ENCODE measurements at places on chromosomes 4 and X. TPM values are rescaled to one million over a fixed set of nuclear protein-coding genes. Genes with fewer than 3 reads are reported as not detected.
A peak's percentile ranks its signal among the peaks of the same experiment; 100 is the strongest.

GRCh38 chrX:74297766-74298165 lies 6.2 kb upstream of the ZCCHC13 start:
- no peak for DNase-seq

DNA sequence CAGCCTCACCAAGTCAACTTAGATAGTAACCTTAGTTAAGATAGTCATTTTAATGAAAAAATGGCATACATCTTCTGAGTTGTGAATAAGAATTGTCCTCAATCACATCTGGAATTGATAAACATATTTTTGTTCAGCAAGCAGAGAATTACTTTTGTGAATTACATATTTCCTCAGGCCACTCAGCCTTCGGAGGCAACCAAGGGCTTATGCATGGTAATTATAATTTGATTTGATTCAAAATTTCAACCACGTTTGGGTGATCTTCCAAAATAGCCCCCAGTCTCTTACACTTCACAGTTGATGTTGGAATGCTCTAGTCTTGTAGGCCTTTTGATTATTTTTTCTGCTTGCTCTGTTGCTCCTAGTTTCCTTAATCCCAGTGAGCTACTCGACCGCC lies 63.4 kb downstream of the GALNTL6 start:
- DNase-seq: no peak

GRCh38 chr4:7518871-7519637 lies 84.3 kb upstream of the PSAPL1 start:
- DNase-seq: no peak

GRCh38 chrX:77450996-77451395 lies 3.8 kb downstream of the FGF16 start:
- DNase-seq: no peak

GRCh38 chr4:83285055-83285407 lies 433 bp upstream of the COQ2 start:
- DNase-seq: no peak

DNA sequence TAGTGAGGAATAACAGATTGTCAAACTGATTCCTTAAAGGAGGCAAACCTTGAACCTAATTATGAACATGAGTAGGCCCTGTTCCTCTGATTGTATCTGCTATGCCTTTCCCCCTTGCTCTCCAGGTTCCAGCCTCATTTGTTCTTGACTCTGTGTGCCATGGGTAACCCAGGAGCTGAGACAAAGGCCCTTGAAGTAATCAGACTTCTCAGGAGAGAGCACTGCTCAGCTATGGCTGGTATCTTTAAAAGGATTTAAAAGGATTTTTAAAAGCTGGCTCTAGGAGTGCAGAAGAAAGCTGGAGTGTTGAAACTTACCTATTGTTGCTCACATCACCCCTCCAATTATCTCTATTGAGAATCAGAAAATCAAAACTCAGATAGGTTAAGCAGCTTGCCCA lies 1565.5 kb upstream of the AGA start:
- no peak for DNase-seq

DNA sequence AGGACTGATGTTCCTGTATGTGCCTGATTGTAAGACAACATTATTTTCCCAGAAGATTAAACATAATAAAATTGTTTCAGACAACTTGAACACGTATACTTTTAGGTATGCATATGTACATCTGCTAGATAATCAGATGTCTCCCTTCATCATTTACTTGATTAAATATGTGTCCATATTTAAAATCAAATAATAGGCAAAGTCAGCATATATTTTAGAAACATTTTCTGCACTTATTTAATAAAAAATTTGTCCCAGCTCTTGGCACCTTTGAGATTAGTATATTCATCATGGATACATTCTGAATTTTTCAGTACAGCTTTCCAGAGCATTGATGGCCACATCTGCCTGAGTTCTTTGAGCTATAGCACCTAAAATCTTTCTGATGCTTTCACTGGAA lies 106.0 kb downstream of the ARHGAP10 start:
- DNase-seq: no peak

GRCh38 chr4:52657618-52658501 lies 1.2 kb downstream of the USP46 start:
- peak; percentile 48 for DNase-seq

- DNase-seq: no peak
Measured at GRCh38 chrX:140661643-140662042, 47.9 kb upstream of the LINC00632 start.

DNA sequence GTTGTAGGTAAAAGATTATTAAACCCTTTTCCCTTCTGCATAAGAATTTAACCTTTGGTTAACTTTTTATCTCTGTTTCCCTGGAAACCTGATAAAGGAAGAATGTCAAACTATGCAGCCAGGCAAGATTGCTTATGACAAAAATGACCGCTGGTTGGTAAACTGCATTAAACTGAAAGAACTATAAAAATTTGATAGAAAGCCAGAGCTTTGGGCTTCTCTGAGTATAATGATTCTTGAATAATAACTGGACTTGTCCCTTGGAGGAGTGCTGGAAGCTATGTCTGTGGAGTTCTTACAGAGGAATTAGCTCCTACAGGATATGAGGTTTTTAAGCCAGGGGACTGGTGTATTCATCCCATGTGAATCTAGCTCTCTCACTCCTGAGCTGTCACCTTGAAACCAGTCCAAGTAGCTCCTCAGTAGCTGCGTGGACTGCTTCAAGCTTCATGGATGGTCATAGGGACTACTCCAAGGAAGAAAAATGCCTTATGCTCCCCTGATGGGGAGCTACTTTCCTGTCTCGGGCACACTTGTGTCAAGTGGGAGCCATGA lies 52.0 kb downstream of the RASL11B start:
- no peak for DNase-seq

DNA sequence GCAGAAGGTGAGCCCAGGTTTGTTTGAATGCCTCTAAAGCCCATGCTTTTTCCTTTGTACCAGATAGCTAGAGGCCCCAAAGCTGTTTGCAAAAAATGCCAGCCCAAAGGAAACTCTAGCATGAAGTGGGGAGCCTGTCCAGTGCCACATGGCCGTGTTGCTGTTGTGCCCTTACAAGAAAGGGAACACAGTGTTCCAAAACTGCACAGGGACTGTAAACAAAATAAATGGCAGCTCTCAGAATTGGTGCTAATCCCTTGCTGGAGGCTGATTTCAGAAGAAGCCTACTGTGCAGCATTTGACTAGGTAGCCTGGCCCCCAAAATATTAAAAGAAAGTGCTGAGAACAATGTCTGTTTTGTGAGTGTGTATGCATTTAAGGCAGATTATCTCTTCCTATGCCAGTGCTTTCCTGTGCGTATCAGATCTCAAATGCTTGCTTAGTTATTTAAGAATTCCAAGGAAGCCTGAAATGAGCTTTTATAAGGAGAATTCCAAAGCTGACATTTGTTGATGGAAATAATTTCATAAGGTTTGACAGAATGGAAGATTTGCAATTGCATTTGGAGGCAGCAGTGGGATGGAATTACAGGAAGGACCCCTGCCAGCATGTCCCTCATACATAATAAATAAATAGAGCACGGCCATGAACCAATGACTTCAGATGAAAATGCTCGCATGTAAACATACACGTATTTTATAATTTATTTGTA lies 115.7 kb downstream of the IRF2 start:
- no peak for DNase-seq

DNA sequence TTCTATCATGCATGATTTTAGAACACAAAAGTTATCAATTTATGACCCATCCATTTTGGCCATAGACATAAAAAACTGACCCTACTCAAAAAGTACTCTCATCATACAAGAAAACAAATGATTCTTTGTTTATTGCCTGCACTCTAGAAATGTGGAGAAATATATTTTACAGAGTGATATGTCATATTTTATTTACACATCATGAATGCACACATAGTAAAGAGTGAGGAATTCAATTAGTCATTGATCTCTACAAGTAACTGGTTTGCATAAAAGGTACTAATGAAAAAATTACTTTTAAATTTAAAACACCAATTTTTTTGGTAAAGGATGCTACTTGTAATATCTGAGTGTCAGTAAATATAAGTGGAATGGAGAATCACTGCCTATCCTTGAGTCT lies 242.5 kb upstream of the FAT4 start:
- no peak for DNase-seq

Gene MAGEA9B
- total RNA-seq: not detected

Gene TRIML1
- total RNA-seq: not detected

Gene TMPRSS11E
- total RNA-seq: not detected

Gene TCEAL5
- 6.9 TPM for total RNA-seq

Gene CD38
- 1.6 TPM for total RNA-seq

Gene ACOT9
- 22.0 TPM for total RNA-seq

Gene NXF2B
- not detected for total RNA-seq

Gene ARHGAP24
- total RNA-seq: 1.6 TPM

Measured in frontal cortex (tissue), 4 donors.